GM06990 (cell line): ENCODE measurements at places on chromosomes 7 and 10.

- no peak for DNase-seq
These were observed 176.4 kb upstream of the RHEB start for GRCh38 chr7:151695951-151696541.

GRCh38 chr7:16999541-17000267 is 117.9 kb upstream of the AGR3 start:
- no peak for DNase-seq

DNA sequence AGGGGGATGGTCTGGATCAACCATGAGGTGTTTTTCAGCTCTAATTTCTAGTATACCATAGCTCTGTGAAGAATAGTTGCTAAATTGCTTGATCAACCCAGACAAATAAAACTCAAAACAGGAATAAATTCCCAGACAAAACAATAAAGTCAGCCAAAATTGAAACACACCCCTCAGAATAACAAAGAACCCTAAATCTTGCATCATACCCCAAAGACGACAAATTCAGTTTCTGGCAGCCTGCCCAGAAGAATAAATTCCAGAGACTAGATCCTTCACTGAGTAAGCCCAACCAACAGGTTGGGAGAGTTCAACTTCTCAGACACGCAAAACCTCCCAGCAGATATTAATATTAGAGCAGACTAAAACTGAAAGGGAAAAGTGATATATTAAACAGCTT is 11.2 kb upstream of the SEM1 start:
- no peak for DNase-seq

- DNase-seq: no peak
These were observed 205.9 kb downstream of the MBL2 start for GRCh38 chr10:52566471-52567246.

DNA sequence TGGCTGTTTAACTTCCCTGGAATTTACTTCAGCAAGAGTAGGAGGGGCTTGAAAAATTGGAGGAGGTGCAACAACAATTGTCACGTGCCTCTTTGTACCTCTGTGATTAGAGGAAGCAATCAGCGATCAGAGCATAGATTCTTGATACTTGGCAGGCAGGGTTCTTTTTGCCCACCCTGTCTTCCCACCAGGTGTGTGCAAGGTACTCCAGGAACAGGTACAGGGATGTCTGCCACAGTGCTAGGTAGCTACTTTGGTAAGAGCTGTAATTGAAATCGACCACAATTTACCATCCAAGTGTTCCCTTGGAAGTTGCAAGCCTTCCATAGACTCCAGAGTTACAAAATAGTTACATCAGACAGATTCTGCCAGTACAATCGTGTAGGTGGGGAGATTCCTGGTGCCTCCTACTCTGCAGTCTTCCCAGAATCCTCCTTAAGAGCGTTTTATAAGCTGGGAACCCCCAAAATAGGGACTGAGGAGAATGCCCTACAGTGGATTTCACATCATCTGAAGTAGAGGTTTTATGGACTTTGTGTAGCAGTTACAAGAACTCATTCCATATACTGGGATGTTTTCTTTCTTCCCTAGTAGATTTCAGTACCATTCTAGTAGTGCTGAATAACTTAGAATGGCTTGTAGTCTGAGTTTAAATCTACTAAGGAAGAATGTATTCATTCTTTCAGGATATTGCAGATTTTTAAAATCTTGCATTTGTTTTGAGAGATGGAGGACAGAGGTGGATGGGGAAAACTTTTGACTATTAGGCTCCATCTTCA is 101.9 kb downstream of the EXOC4 start:
- no peak for DNase-seq

GRCh38 chr7:156612930-156613329 is 27.6 kb upstream of the RNF32 start:
- DNase-seq: peak; percentile 33

- no peak for DNase-seq
These were observed 111.8 kb downstream of the OAT start for GRCh38 chr10:124306922-124307371.

GRCh38 chr7:103996017-103996551 is 6.6 kb upstream of the RELN start:
- no peak for DNase-seq

DNA sequence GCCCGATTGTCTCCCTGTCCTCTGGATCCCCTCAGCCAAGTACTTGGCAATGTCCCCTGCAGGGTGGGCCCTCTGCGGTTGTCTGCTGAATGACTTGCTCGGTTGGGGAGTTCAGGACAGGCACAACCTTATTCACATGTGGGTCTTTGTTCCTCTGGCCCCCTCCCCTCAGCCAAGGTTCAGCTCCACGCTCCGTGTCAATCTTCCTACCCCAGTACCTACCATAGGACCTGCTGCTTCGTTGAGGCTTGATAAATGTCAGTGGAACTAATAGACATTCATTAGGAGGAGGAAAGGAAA is 7.1 kb downstream of the CPA5 start:
- DNase-seq: no peak

- no peak for DNase-seq
These were observed 345 bp downstream of the COBL start for GRCh38 chr7:51316262-51316665.

GRCh38 chr10:130354976-130355795 is 219.0 kb downstream of the GLRX3 start:
- DNase-seq: no peak

- DNase-seq: no peak
These were observed 563.9 kb upstream of the ADARB2 start for GRCh38 chr10:2301227-2301626.

DNA sequence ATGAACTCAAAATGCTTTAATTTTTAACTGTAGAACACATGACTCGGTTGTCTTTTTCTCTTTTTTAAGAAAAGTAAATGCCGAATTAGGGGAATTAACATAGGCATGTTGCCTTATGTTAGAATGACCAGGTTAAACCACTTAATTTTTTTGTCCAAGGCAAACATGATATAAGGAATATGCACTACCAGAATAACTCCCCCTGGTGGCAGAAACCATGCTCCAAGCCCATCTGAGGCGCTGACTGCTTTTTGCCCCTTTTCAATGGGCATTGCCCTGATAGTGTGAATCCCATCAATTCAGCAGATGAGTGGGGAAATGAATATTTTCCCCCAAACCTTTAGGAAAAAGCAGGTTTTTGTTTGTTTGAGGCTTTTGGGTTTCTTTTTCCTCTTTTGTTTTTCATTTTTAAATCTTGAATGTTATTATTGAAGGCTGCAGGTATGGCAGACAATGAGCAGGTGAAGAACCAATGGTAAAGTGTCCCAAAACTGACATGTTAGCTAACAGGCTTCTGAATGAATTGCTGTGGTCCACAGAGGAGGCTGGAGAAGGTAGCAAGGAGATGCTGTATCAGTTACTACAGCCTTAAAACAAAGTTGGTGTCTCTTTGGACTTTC is 284.3 kb downstream of the SORCS3 start:
- no peak for DNase-seq

- DNase-seq: no peak
These were observed 31.0 kb upstream of the NUB1 start for GRCh38 chr7:151310578-151310977.

DNA sequence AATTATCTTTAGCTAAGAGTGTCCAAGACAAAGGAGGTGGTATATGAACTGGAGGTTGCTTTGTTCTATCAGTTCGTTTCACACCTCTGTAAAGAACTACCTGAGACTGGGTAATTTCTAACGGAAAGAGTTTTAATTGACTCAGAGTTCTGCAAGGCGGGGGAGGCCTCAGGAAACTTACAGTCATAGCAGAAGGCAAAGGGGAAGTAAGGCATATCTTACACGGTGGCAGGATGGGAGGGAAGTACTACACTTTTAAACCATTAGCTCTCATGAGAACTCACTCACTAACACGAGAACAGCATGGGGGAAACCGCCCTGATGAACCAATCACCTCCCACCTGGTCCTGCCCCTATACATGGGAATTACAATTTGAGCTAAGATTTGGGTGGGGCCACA is 1202.3 kb upstream of the LRRTM3 start:
- no peak for DNase-seq

- DNase-seq: no peak
These were observed 95.0 kb upstream of the SLC26A5 start for GRCh38 chr7:103541026-103541425.

DNA sequence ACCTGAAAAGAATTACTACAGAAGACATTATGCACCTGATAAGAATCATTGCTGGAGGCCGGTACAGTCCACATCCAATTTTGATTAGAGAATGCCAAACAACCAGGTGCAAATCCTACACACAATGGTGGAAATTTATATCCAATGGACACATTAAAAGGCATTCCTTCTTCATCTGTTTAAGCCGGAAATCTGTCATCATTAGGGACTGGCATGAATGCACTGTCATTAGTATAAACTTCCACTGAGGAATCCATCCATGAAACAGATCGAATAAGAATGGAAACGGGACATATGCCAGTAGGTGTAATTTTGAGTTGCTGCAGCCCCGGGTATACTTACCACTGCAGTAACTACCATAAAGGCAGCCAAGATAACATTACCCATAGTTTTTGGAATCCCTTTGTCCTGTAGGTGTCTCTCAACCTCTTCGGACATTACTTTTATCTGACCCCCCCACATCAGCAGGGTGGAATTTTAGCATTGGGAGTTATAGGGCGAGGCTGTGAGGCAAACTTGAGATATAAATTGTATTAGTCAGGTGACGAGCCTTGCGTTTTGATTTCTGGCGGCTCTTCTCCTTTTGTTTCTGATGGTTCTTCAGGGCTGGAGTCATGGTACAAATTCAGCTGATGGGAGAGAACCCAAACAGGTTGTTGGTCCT is 36.5 kb upstream of the AKR1C2 start:
- DNase-seq: no peak

GRCh38 chr7:36985866-36986400 is 261.6 kb upstream of the AOAH start:
- DNase-seq: no peak

DNA sequence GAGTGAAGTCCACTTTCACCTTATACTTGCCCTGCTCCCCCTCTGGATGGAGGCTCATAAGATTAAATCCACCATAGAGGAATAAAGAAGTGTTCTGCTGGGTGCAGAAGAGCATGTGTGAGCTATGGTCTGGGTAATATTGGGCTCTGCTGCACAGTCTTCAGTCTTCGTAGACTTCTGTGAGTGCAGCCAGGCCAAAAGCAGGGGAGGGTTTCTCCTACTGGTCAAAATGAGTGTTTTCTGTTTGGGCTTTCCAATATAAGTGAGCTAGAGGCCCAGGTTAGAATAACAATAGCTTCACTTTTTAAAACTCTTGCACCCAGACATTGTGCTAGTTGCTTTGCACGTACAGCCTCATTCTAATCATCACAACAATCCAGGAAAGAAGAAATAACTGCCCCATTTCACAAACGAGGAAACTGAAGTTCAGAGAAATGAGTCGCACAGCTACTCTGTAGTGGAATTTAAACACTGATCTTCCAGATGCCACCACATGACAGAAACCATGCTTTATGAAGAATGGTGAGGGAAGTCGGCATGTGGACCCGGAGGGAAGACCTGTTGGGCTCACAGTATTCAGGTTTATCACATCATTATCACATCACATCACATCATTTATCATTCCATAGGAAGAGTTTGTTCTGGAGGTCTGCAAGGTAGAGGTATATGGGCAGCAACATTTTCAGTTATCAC is 23.8 kb upstream of the MSMB start:
- no peak for DNase-seq

GRCh38 chr7:105940109-105940508 is 23.0 kb upstream of the CDHR3 start:
- DNase-seq: no peak

DNA sequence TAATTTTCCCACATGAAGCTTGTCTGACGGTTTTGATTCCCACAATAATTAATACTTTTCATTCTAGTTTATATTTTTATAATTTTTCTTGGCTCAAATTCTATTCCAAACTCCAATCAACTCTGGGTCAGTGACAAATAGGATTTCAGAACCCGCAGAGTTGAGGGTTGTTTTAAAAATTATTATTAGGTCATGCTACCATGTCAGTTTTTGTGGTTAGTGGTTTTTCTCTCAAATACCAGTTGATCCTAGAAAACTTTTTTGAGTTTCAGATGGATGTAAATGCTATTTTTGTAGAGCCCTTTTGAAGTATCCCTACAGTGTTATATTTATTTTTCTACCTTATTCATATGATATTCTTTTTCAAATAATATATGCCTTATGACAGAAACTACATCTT is 237.4 kb downstream of the SEMA3D start:
- no peak for DNase-seq

DNA sequence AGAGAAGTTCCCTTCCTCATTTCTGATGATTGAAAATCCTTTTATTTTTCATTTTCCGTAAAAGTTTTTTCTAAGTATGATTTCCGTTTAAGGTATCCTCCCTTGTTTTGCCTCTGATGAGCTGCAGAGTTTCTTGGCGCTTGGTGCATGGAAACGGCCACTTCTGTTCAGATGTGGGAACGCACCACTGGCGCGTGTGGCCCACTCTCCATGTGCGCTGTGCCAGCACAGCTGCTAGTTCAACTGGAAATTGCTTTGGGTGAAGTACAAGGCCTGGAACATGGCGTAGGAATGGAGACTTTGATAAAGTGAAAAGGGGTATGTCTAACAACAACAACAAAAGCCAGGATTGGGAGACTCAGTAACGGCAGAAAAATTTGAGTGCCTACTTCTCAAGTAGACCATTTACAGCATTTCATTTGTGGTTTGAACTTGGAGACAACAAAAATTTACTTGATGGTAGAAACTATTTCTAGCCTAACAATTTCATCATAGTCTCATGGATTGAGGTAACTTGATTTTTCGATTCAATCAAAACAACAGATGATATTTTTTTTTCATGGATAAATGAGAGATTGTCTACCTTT is 364.2 kb downstream of the SUGCT start:
- DNase-seq: no peak

- DNase-seq: peak; percentile 78
These were observed 218.6 kb downstream of the THSD7A start for GRCh38 chr7:11613292-11613930.

- peak; percentile 11 for DNase-seq
These were observed 777 bp downstream of the BICC1 start for GRCh38 chr10:58513188-58514110.

DNA sequence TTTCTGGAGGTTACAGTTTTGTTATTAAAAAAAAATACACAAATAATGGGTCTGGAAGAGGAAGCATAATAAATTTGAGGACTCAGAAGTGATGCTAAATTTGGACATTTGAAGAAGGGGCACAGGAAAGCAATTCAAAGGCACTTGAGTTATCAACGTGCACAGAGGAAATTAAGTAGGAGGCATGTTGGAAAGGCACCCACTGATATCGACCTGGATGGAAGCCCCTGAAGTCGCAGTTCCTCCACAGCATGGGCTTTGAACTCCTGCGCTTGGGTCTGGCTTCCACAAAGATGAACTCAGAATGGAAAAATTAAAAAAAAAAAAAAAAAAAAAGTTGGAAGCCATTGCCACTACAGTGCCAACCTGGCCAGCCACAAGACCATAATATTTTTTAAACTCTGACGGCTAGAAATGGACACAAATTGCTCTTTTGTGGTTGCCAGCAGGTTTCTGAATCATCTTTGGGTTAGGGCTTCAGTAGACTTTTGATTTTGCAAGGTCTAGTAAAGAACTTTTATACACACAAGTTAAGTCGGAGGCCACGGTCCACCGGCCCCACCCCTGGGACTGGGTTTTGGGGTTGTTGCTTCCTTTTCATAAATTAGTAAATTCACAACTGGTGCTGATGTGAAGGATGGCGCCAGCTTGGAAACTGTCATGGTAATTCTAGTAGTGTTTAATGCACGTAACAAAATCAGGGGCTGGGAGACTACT is 21.6 kb downstream of the JCAD start:
- peak; percentile 20 for DNase-seq
